ENCODE measurements at places on chromosomes 3 and 15.

GRCh38 chr3:46926039-46926438 lies 48.5 kb downstream of the PTH1R start:
- no peak for DNase-seq

- no peak for DNase-seq
Measured at GRCh38 chr15:51327081-51327480, 11.3 kb downstream of the CYP19A1 start.

DNA sequence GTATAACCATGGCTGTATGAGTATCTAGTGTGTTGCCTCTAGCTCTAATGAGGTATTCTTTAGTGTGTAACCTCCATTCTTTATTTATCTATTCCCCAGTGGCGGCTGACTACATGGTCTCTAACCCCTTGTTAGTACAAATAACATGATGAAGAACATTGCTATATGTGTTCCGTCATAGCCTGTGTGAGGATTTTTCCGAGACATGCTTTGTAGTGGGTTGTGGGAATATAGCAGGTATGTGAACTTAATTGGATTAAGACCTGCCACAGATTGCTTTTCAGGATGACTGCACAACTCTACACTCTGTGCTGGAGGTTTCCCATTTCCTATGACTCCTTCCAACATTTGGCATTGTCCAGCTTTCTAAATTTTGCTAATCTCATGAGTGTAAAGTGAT lies 563.4 kb downstream of the ROBO1 start:
- DNase-seq: no peak

- no peak for DNase-seq
Measured at GRCh38 chr3:187290503-187290902, 1.0 kb downstream of the MASP1 start.

DNA sequence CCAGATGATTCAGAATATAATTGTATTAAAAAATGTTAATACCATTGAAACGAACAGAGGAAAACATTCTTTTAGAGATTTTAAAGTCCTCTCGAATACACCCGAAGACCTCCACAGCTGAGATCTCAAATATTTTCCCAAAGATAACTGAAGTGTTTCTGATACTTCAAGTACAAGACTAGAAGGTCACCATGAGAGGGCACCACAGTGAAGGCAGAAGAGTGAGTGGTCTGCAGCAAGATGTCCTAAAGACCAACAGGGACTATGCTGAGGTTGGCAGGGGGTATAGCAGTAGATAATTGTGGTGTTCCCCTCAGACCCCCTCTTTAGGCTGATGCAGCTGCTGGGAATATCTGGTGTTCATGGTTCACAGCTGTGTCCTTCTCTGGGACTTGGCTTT lies 156.5 kb downstream of the PDCD6IP start:
- no peak for DNase-seq

- no peak for DNase-seq
Measured at GRCh38 chr15:100958326-100959065, 39.3 kb downstream of the LRRK1 start.

DNA sequence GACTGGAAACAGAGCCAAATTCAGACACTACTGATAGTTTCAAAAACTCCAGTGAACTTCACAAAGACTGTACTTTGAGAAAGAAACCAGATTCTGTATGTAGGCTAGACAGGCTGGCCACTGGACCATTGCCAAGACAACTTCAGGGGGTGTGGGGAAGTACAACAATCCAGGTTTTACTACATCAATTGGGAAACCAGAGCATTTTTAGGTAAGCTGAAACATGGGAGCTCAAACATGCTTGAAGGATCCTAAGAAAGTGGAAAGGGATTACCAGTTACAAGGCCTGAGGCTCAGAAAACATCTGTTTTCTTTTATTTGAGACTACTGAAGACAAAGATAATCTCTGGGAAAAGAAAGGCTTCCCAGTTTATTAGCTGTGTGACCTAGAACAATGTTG lies 26.9 kb upstream of the ZNF280D start:
- no peak for DNase-seq

DNA sequence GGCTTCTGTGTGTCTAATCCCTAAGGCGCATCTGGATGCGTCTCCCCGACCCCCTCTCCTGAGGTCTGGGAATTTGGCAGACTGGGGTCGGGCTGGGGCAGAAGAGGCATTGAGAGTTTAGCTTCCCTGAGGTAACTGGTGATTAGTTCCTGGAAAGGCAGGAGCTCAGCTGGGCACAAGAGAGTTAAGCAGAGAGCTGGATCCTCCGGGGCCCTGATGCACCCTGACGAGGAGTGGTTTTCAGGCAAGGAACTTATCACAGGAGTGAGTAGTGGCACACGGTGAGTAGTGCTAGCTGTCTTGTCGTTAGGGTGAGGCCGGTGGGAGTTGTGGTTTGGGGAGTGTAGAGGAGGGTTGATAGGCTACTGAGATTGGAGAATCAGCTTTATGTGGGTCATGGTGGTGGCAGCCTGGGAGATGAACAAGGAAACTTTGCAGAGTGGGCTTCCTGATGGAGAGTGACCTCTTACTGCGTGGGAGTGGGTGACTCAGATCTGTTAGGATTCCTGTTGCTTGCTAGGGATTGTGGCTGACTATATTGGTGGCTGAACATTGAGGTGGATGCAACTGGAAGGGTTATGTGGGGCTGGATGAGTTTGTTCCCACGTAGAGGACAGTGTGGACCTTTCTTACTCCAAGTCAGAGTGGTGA lies 897 bp downstream of the RAD54L2 start:
- DNase-seq: no peak

GRCh38 chr3:59978979-59979378 lies 929.2 kb upstream of the CFAP20DC start:
- no peak for DNase-seq

- no peak for DNase-seq
Measured at GRCh38 chr15:87268675-87269074, 987.9 kb downstream of the NTRK3 start.

GRCh38 chr15:67358812-67359211 lies 104.2 kb downstream of the IQCH start:
- DNase-seq: no peak

DNA sequence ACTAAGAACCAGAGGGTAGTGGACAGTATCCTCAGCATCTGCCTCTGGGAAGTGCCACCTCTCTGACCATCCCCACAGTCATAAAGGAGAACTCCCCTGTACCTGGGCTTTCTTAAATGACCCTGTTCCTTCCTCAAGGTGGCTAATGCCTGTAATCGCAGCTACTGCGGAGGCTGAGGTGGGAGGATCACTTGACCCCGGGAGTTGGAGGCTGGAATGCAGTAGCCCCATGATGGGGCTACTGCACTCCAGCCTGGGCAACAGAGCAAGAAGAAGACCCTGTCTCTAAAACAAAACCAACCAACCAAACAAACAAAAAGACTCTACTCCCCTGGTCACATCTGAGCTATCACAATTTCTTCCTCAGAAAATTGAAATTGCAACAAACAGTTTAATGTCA lies 848 bp upstream of the BUB1B start:
- DNase-seq: no peak

DNA sequence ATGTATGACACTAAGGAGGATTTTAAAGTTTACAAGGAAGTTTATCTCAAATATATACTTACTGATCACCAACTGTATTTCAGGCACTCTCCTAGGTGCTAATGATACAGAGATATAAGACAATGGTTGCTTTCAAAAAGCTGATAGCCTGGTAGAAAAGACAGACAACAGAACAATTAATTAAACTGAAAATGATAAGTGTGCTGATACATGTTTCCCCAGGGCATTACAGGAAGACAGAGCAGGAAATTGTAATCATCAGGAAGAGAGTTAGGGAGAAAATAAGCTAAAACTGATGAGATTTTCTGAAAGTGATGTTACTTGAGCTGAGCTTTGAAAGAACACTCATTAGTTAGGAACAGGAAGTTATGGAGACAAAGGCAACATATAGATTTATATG lies 229.7 kb downstream of the RSRC1 start:
- DNase-seq: no peak

DNA sequence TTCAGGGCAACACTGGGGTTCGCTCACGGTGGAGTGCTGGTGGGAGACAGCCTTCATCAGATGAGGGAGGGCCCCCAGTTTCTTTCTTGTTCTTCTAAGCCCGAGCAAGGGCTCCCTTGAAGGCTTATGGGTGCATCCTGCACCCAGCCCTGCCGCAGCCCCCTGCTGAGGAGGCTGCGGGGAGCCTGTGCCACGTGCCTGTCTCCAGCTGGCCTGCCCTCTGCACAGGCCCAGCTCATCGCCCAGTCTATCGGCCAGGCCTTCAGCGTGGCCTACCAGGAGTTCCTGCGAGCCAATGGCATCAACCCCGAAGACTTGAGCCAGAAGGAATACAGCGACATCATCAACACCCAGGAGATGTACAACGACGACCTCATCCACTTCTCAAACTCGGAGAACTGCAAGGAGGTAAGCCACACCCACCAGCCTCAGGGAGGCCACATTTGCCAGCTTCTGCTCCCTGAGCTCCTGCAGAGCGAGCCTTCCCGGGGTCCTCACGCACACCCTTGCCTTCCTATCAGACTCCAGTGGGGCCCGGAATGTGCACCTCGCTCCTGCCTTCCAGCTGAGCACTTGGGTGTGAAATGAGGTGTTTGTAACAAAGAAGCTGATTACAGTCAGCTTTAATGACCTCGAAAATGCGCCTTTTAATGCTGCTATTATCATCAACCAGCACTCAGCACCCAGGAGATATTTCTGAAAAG lies 164.3 kb downstream of the NSMCE3 start:
- DNase-seq: no peak

- no peak for DNase-seq
Measured at GRCh38 chr3:40843851-40844548, 319.2 kb downstream of the ZNF621 start.

All from SIG-M5 (cell line).